Ureter (tissue), 1 donor: ENCODE measurements at places on chromosomes 13 and 19. TPM values are rescaled to one million over a fixed set of nuclear protein-coding genes. Genes with fewer than 3 reads are reported as not detected.

- DNase-seq = no peak
Observed at GRCh38 chr13:91045351-91046034, 302.0 kb upstream of the MIR17HG start.

GRCh38 chr19:14265290-14266036, 59.5 kb upstream of the ADGRL1 start:
- no peak for DNase-seq

GRCh38 chr13:105908586-105908985, 626.9 kb downstream of the EFNB2 start:
- DNase-seq = no peak

DNA sequence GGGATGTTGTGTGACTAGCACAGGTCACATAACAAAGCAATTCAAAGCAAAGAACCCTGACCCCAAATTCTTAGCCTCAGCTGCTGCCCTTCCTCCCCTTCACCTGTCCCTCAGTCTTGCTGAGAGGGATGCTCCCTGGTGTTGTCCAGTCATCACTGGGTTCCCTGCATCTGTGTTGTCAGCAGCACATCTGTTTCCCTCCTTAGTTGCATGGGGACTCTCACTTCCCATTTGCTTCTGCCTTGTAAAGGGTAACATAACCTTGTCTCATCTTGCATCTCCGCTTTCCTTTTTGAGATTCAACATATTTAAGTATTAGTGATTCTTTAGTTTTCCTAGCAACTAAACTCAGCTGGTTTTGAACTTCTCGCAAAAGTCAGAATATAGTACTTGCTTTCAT, 54.0 kb downstream of the SPATA13 start:
- DNase-seq = no peak

DENND1C gene
- total RNA-seq = 3.1 TPM

DNA sequence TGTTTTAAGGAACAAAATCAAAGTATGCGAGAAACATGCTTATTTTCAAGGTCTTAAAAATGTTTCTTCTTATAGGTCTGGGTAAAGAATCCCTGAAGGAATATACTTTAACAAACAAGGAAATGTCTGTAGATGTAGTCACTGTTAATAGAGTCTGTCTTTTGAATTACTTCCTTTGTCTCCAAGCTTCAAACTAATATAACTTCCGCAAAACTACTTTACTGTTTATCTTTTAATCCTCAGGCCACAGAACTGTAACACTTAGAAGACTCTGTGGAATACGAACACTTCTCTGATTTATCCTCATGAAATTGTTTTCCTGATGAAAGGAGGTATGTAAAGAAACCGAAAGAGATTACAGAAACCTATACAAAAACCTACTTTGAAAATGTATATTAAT, 316.0 kb downstream of the PCDH9 start:
- no peak for DNase-seq

KLF1 gene
- total RNA-seq = not detected

GRCh38 chr13:101397742-101398141, 18.6 kb downstream of the NALCN start:
- DNase-seq = no peak

DNA sequence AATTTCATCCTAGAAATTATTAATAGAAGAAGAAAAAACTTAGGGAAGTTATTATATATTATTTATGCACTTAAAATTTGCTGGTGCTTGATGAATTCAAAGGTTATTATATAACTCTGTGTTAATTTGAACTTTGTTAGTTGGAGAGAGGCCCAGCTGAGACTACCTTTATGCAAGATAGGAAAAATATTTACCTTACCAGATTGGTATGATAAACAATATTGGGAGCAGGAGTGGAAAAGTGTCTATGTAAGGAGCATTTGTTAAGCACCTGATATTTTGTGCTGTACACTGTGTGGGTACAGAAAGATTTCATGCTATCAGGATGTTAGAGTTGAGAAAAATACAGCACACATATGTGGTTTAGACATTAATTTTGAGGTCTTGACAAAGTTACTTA, 357.2 kb downstream of the OXGR1 start:
- no peak for DNase-seq

POLD1 gene
- 17.0 TPM for total RNA-seq

HPN gene
- total RNA-seq = 0.73 TPM

GRCh38 chr13:43522788-43523187, 264.0 kb downstream of the ENOX1 start:
- DNase-seq = no peak
